ENCODE measurements at places on chromosomes 16 and 17. TPM values are rescaled to one million over a fixed set of nuclear protein-coding genes. Genes with fewer than 3 reads are reported as not detected.
A peak's percentile ranks its signal among the peaks of the same experiment; 100 is the strongest.

- no peak for DNase-seq
These were observed 85.3 kb upstream of the ATP2A3 start for GRCh38 chr17:4049546-4049945.

- DNase-seq: peak; percentile 14
These were observed at the start of gene TOM1L1 for GRCh38 chr17:54900457-54901229. TSS of gene TOM1L1 (plus strand) at chr17:54900852. CDS start at chr17:54900866, 14 bp downstream.

- DNase-seq: no peak
These were observed 4.9 kb downstream of the INO80E start for GRCh38 chr16:30000735-30001631.

DNA sequence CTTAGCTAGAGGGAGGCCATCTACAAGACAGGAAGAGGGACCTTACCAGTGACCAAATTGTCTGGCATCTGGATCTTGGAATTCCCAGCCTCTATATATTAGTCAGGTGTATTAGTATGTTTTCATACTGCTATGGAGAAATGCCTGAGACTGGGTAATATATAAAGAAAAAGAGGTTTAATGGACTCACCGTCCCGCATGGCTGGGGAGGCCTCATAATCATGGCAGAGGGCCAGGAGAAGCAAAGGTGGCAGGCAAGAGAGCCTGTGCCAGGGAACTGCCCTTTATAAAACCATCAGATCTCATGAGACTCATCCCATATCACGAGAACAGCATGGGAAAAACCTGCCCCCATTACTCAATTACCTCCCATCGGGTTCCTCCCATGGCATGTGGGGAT is 500.2 kb downstream of the SHISA9 start:
- DNase-seq: no peak

DNA sequence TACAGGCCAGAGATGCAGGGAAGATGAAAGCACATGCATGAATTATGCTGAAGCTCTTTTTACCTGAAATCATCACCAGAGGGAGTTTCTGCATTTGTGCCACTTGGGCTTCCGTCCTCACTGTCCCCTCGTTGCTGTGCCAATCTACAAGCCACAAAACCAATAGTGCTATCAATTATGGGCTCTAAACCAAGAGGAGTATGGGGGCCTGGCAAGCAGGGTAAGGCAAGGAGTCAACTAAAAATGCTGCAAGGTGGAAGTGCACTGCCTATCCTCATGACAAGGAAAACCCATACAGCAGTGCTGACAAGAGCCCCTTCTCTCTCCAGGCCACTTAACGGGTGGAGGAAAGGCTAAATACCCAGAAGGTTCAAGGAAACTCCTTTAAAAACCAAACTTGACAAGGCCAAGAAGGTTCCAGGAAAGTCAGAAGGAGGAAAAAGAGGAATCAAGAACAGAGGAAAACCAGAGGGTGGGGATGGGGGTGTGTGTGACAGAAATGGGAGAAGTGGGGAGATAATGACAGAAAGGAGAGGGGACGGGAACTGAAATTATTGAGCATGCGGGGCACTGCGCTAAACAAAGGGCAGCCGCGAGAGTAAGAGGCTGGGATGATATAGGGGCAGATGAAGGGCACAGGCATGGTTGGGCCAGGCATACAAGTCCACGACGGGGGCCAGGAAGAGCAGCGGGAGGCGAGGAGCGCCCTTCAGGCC is 674 bp downstream of the C17orf75 start:
- DNase-seq: no peak

- no peak for DNase-seq
These were observed 68.2 kb downstream of the RAB11FIP4 start for GRCh38 chr17:31459716-31460115.

DNA sequence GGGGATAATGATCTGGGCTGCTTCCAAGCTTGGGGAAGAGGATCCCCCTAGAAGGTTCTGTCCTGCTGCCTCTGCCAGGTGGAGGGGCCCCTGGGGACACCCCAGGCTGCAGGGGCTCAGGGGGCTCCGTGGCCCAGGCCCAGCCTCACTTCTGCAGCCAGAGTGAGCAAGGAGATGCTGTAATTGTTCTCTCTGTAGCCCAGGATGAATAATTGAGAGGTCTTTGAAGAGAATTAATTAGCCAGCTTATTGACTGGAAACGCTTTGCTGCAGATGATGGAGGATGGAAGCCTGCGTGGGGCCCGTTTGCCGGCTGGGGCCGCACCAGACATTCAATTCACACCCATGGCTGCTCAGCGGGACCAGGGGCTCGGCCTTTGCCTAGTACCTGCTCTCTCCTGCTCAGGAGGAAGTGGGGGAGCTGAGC is 38.5 kb downstream of the TMEM235 start:
- no peak for DNase-seq

DNA sequence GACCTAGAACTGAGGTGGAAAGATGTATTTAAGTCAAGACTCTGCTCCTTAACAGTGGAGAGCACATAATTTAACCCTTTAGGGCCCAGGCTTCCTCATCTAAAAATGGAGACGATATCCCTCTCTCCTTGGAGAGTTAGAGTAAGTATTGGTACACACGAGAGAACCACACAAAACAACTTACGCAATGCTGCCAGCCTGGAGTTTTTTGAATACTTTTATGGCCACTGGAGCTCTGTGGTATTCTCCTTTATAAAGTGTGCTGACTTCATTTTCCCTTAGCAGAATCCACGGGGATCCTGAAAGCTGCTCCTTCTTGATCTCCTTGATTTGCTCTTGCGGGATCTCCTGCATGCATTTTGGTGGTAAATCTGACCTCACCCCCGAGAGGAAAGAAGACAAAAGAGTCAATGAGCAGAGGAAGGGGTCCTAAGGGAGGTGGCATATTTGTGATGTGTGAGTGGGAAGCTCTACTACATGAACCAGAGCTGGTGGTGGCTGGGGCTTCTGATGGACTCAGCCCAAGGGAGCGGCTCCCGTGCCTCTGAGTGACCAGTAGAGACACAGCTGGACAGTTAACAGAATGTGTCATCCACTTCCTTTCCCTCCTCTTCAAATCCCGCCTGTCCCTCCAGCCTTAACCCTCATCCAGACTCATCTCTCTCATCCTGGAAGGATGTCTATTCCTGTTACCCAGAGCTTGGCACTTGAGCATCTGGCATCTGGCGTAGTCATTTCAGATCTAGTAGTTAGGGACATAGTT is 9.4 kb downstream of the MLKL start:
- no peak for DNase-seq

DNA sequence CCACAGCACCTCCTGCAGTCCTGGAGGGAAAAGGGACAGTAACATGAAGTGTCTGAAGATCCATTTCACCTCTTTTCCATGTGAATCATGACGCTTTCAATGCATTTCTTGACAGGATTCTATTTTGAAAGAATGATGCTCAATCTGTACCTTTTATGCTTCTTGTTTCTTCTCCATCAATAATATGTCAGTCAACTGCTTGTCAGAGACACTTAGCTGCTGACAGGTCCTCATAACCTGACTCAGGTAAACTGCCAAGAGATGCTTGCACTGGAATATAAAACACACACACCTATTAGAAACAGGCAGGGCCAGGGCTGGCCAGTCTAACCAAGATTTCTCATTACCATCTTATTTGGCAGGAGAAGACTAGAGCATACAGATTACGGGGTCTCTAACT is 21.6 kb downstream of the ZSWIM7 start:
- no peak for DNase-seq

DNA sequence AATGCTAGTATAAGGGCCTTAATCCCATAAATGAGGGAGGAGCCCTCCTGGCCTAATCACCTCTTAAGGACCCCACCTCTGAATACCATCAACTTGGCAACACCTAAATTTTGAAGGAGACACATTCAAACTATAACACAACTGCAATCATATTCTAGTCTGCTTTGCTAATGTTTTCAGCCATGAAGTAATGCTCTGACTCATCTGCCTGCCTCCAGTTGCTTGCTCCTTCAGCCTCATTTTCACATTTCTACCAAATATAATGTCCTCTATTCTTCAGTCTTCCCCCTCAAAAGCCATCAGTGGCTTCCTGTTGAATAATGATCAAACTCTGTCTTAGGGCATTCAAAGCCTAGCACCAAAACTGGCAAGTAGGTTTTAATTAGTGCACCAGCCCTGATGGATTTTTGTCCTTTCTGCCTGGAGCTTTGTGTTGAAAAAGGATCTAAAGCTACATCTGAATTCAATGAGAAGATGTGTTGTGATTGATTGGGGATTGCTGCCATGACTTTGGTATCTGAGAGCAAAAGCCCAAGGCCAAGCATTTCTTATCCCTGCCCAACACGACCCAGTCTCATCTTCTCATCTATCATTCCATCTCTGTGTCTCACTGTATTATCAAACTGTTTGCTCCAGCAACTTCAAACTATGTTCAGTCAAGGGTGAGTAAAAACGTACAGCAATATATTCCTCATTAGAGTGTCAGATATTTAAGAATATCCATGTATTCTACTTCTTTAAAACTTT is 140.8 kb upstream of the ELAC2 start:
- no peak for DNase-seq

- DNase-seq: no peak
These were observed 800.2 kb downstream of the KCNJ2 start for GRCh38 chr17:70969521-70970034.

- DNase-seq: peak; percentile 72
These were observed 870 bp upstream of the ZC3H7A start for GRCh38 chr16:11797957-11798299.

DNA sequence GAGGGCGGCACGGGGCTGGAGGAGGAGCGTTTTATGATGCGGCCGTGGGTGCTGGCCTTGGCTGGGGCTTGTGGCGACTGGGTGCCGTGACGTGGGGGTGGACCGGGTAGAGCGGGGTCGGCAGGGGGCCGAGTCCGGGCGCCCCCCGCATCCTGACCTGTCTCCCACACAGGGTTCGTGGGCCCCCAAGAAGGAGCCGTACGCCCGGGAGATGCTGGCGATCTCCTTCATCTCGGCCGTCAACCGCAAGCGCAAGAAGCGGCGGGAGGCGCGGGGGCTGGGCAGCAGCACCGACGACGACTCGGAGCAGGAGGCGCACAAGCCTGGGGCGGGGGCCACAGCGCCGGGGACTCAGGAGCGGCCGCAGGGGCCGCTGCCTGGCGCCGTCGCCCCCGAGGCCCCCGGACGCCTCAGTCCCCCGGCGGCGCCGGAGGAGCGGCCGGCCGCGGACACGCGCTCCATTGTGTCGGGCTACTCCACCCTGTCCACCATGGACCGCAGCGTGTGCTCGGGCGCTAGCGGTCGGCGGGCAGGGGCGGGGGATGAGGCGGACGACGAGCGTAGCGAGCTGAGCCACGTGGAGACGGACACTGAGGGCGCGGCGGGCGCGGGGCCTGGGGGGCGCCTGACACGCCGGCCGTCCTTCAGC is 81.6 kb downstream of the ARHGAP23 start:
- DNase-seq: no peak

- no peak for DNase-seq
These were observed 94.3 kb downstream of the CYLD start for GRCh38 chr16:50836121-50836621.

GRCh38 chr16:70659953-70660671 is 13.8 kb downstream of the IL34 start:
- DNase-seq: peak; percentile 54

DNA sequence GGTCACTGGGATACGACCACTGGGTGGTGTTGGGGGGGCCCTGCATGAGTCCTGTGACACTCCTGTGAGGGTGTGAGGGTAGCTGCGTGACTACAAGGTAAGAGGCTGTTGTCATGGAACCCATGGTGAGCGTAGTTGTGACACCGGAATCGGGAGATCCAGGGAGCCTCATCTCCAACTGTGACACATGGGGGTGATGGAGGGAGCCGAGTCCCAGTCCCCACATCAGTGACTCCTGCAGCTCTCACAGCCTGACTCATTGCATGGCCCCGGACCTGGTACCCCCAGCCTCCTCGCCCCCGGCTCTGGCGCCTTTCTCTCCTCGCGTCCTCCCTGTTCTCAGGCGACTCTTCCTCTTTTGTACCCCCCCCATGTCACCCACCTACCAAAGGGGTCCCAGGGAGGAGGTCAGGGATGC is 14.2 kb downstream of the CDH16 start:
- no peak for DNase-seq

DNA sequence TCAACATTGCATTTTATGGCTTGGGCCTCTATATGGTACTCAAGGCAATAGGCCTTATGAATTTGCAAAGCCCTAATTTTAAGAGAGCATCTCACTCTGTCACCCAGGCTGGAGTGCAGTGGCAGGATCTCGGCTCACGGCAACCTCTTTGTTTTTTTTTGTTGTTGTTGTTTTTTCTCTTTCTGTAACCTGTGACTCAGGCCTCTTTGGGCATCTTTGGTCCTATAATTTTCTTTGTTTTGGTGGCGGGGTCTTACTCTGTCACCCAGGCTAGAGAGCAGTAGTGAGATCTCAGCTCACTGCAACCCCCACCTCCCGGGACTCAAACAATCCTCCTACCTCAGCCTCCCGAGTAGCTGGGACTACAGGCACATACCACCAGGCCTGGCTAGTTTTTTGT is 21.8 kb upstream of the HERPUD1 start:
- no peak for DNase-seq

DNA sequence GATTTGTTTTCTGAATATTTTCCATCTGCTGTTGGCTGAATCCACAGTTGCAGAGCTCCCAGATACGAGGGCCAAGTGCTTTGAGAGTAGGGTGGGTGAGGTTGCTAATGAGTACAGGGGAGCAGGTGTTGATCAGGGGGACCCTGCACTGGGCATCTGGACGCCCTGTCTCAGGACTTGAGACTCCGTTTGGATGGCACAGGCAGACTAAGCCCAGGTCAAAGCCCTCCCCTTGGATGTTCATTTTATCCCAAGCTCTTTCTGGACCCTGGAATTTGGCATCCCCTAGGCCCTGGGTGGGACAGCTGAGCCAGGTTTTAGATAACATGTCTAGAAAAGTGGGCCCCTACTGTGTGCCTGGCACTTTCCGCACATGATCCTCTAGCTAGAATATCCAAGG is 12.1 kb downstream of the USP6 start:
- DNase-seq: no peak

- DNase-seq: no peak
These were observed 51.3 kb downstream of the NKD1 start for GRCh38 chr16:50599494-50599893.

DNA sequence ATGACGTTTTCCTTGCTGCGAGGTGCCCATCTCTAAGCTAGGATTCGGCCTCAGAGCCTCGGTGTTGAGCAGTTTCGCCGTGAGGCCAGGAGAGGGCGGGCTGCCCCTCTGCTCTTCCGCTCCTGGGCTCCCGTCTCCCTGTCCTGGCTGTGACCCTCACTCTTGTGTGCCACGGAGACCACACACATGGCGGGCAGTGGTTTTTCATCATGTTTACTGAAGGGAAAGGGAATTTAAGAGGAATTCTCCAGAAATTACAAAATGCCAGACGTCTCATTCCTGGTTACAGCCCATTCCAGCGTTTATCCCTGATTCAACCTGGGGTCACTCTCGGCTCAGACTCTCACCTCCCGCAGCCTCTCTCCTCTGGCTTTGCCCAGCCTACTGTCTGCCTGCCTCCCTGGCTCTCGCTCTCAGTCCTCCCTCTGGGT is 96.8 kb upstream of the ELAC2 start:
- no peak for DNase-seq

The GPRC5C gene
- total RNA-seq: 29.1 TPM

The SPATA32 gene
- not detected for total RNA-seq

The RNF222 gene
- total RNA-seq: not detected

The CFAP119 gene
- total RNA-seq: not detected

The KRT25 gene
- total RNA-seq: not detected

The TNFRSF13B gene
- not detected for total RNA-seq

The RAC3 gene
- not detected for total RNA-seq

All from ascending aorta (tissue), 2 donors.